Activated T-cell treated with anti-CD3 and anti-CD28 coated beads for 4 hours (primary cell): ENCODE measurements at places on chromosomes 7 and 10.

DNA sequence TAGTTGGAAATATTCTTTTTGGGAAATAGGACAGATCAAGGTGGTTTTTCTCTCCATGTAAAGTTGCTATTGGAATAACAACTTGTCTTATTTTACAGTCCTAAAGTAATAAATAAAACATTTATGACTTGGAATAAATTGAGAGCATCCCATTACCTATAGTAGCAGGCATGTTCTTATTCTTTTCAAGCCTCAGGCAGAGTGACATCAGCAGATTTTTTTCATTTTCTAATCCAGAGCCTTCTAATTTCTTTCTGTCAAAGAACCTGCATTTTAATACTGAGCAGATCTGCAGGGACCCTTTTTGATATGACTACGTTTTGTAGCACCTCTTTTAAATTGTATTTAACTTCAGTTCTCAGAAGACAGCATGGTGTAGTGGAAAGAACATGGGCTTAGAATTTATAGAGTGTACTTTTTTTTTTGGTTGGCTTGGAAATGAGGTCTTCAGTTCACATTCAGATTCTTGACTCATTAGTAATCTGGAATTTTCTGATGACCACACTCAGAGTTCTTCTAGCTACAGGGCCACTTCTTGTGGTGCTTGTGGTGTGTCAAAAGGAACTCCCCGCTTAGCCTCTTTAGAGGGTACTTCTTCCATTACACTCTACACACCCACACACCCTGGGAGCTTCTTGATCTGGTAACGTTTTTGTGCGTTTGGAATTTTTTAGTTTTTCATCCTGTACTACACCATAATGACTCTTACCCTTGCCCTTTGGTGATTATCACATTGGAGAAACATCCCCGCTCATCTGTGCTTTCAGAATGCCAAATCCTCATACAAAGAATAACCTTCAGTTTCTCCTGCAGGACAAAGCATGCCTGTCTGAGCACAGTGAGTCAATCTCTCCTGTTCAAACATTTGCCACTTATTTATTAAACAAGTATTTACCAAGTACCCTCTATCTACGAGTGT is 34.6 kb downstream of the AGK start:
- DNase-seq = peak; percentile 5

DNA sequence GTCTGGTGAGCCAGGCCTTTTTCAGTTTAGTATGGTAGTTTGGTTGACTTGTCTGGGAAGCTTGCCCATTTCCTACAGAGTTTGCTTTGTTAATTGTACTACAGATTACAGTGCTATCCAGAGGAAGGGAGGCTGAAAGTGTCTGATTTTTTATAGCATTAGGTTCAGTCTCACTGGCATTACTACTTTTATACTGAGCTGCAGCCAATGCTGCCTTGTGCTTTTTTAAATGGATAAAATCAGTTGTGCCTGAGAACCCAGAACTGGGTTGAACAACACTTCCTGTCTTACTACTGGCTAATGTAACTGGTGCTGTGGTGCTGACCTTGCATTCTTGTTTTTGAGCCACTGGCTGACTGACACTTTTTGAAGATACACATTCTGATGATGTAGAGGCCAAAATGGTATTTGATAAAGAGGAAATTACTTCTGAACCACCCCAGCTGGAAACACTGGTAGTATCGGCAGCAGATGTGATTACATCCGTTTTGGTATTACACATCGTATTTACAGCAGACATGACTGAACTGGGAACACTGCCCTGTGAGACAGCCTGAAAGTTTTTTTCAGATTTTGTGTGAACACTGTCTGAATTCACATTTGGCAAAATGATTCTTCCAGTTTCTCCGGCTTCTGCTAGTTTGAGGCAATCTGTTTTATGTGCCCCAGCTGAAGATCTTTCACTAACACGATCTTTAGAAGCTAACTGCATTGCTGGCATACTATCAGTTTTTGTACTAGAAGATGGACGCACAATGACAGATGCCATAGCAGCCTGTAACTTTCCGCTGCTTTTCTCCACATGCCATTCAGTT is 74.1 kb downstream of the NRBF2 start:
- DNase-seq = no peak

- no peak for DNase-seq
Observed at GRCh38 chr10:818526-819220, 112.8 kb downstream of the LARP4B start.

DNA sequence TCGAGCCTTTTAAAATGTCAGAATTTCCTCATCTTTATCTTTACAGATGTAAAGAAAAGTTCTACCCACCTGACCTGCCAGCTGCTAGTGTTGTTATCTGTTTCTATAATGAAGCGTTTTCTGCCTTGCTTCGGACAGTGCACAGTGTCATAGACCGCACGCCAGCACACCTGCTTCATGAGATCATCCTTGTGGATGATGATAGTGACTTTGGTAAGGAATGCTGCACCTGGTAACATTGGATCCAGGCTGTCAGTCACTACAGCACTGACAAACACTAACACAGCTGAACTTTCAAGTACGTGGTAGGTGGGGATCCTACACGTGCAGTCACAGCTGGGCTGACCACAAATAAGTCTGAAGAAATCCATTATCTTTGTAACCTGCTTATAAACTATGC is 77.6 kb downstream of the GALNT11 start:
- no peak for DNase-seq

DNA sequence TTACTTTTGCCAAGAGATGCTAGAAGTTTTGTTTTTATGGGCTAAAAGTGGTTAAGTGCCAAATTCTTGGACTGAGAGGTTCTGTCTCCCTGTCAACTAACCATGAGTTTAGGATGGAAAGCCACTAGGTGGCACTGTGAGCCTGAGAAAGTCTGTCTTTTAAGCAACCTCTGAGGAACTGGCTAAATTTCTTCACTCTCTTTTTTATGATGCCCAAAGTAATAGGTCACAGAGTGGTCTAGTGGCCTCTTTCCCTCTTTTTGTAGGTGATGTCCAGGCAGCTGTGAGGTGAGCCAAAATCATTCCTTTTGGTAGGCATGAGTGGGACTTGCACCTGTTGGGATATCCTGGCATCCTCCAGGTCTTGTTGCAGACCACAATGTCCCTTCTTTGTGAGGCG is 56.8 kb downstream of the SND1 start:
- peak; percentile 71 for DNase-seq

GRCh38 chr10:132847416-132847777 is 61.5 kb upstream of the NKX6-2 start:
- no peak for DNase-seq

GRCh38 chr10:8803992-8804391 is 749.5 kb downstream of the GATA3 start:
- DNase-seq = no peak

DNA sequence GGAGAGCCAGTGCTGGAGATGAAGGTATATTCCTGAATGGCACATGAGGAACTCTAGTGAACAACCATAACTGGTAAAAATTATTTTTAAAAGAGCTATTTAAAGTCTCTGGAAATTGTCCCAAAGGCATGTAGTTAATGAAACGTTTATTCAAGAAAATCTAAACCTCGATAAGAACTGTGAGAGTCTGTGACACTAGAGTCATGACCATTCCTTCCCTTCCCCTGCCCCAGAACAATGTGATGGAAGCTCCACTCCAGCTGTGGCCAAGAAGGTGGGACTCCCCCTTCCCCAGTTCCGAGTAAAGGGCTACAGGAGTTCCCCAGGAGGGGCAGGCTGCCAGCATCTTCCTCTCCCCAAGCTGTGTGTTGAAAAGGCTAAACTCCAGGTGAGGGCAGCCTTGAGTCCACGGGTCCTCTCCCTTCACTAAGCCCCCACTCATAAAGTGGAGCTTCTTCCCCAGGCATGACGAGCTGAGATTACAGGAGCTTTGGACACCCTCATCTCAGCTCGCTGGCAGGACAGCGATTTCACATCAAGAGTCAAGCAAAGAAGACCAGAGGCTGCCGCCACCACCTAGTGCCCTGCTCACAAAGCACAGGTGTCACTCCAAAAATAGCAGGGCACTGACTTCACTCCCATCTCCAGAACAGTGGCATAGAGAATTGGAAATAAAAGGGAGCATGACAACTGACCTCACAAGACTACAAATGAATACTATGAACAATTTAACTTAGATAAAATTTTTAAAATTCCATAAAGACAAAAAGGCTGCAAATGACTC is 68.5 kb downstream of the NHLRC2 start:
- DNase-seq = no peak

DNA sequence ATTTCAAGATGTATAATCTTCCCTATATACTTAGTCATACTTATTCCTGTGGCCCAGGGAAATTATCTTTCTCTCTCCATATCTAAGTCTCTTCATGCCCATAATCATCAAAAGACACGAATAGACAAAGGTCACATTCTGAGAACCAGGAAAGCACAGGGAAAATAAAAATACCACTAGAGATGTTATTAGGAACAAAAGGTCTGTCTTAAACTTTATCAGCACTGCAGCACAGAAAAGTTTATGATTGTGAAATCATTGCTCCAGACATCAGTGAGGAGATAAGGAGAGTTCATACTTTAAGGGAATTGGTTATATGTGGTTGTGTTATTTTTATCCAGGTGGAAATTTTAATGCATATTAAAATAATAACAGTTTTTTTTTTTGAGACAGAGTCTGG is 974.6 kb upstream of the CELF2 start:
- DNase-seq = no peak

DNA sequence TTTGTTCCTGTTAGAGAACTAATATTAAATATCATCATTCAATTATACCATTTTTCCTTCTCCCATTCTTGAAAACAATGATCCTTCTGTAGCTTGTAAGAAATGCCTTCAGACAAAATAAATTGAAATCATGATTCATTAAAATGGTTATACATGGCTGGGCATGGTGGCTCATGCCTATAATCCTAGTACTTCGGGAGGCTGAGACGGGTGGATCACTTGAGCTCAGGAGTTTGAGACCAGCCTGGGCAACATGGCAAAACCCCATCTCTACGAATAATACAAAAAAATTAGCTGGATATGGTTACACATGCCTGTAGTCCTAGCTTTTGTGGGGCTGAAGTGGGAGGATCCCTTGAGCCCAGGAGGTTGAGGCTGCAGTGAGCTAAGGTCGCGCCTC is 13.0 kb downstream of the CD36 start:
- DNase-seq = no peak

GRCh38 chr10:77162697-77163096 is 474.9 kb downstream of the KCNMA1 start:
- no peak for DNase-seq

DNA sequence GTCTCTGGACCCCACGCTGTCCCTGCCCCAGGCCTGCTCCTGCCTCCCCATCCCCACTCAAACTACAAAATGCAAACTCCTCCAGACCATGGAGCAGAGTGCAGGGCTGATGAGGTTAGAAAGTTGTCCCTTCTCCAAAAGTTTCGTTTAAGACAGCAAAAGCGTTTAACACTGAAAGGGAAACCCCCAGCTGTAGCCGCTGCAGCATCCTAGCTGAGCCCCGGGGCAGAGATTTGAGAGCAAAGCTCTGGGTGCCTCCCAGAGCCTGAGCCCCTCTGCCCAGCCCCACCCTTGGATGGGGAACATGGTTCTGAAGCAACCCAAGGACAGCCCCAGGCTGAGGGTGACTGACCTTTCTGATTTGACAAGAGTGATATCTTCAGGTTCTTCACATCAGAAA is 52.8 kb upstream of the ENO4 start:
- DNase-seq = no peak
